ENCODE measurements at places on chromosomes 2 and 18.

- DNase-seq = no peak
These were observed 156.1 kb downstream of the TPGS2 start for GRCh38 chr18:36672437-36673344.

DNA sequence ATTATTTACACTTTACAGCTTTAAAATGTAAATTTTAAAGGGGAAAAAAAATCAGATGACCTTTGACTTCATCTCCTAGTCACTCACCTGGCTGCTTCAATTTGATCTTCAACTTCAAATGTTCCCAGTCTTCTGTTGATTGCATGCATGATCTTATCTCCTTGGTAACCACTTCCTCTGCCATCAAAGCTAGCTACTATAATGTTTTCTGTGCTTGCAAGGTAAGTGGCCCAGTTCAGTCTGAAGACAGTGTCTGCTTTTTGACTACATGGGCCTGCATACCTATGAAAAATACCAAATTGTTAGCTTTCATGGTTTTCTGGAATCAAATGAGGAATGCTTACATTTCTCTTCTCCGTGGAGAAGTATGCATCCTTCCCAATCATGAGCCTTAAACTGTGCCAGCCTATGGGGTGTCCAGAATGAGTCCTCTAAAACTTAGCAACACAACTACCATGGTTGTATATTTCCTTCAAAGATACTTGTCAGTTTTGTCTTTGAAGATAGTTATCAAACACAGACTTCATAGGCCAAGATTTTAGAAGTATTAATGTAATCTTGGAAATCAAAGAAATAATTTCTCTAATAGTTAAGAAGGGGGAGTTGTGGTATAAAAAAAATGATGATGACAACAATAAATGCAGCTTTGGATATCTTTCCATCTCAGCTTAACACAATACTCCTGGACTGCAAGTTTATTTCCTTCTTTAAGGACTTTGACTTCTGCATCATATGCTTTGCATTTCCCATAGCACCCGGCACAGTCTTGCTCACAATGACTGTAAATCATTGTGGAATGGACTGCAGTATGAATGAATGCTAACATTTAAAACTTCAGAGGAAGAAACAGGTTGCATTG lies 62.1 kb downstream of the DPP4 start:
- no peak for DNase-seq

DNA sequence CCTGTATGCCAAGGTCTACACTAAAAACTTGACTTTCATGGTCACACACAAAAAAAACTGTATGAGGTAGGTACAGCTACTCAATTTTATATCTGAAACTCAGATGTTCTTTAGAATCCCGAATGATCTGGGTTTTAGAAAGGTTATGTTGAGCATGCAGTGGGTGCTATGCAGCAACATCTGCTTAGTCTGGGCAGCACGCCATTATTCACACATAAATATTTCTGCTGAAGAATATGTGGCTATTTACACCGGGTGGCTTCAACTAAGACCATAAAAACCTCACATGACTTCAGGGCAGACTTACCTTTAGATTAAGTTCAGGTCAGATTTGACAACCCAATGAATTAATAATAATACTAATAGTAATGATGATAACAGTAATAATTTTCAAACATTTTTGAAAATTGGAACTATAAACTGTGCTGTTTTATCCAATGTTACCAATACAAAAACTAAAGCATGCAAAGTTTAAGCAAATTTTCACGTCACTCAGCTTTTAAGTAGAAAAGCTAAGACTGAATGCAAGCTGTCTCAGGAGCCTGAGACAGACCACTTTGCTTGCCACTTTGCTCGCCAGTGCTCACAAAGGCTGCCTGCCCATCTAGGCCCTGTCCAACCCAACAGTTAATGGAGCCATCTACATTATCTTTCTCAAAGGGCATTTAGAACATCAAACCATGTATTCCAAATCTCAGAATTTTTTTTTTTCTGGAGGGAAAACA lies 292.0 kb downstream of the CNTNAP5 start:
- DNase-seq = no peak

DNA sequence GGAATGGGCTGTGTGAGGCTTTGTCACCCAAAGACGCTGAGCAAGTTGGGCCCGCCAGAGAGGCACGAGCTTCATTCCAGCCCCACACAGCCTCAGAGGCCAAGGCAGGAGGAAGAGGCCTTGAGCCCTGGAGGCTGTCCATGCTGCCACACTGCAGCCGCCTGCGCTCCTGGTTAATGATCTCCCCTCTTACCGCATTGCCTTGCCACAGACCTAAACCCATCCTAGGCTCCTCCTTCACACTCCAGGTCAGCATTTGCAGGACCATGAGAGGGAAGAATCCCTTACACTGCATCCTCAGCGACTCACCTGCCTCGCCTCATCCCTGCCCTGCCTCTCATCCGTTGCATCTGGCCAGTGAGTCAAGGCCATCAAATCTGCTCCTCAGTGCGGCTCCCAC lies 24.6 kb downstream of the KIF3C start:
- no peak for DNase-seq

DNA sequence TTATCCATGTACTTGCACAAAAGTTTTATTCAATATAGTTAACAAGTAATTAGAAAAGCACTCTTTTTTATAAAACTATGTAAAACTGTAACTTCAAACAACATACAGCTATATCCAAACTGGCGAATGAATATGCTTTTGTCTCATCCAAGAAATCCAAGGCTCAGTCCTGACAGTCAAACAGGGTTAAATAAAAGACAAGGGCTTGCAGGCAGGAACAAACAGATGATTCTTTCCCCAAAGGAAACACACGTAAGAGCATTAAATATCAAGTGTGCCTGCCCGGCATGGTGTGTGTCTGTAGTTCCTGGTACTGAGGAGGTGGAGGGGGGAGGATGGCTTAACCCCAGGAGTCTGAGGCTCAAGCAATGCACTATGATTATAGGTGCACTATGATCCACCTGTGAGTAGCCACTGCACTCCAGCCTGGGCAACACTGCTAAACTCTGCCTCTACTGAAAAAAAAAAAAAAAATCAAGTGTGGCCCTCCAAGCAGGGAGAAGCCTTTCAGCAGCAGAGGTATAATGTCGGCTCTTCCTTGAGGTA lies 171.3 kb downstream of the DLGAP1 start:
- DNase-seq = no peak

DNA sequence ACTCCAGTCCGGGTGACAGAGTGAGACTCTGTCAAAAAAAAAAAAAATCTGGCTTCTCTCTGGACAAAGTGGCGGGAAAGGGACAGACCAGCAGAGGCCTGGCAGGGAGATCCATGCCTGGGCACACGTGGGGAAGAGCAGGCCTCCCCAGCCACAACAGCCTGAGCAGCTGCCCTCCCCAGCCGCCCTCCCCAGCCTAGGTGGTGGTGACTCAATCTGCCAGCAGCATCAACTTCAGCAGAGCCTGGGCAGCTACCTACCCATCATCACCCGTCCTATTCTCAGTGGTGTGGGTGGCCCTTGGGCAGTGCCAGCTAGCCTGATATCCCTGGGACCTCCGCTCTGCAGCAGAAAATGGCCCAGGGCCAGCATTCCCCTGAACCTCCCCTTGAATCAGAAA lies 612.4 kb downstream of the FBXO15 start:
- no peak for DNase-seq

- DNase-seq = no peak
These were observed 11.3 kb downstream of the WDR7 start for GRCh38 chr18:56662502-56662901.

- no peak for DNase-seq
These were observed 145.0 kb downstream of the ALK start for GRCh38 chr2:29776406-29776805.

GRCh38 chr2:241280291-241280690 lies 35.2 kb downstream of the HDLBP start:
- DNase-seq = no peak

DNA sequence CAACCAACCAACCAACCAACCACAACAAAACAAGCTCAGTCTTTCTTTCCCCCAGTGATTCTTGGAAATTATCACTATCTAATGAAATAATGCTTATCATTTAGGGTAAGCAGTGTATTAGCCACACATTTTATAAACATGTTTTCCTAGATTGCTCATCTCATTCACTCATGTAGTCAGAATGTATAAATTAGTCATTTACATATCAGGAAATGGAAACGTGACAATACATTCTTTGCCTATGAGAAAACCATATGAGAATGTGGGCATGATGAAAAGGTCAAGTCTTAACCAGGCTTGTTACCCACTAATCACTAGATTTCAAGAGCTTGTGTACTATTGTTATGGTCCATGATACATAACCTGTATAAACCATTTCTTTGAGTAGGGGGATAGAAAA lies 1583.4 kb upstream of the PIK3C3 start:
- no peak for DNase-seq

GRCh38 chr2:24894750-24895149 lies 25.3 kb downstream of the ADCY3 start:
- no peak for DNase-seq

DNA sequence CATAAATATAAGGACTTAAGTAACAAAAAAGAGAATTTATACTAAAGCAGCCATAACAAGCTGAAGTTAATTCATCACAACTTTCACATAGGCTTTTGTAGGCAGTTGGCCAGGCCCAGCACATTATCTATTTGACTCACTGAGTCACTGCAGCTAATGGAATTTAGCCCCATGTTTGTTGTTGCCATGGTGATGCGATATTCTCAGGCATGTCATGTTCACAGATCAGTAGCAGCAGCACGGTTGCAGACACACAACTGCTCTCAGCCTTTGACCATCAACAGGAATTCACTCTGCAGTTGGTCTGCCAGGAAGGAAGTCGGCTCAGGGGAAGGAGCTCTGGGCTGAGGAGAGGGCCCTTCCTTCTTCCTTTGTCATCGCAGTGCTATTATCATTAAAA lies 639.8 kb downstream of the TMEM182 start:
- no peak for DNase-seq

- DNase-seq = peak; percentile 0
These were observed 518.2 kb upstream of the ZEB2 start for GRCh38 chr2:145038041-145038525.

DNA sequence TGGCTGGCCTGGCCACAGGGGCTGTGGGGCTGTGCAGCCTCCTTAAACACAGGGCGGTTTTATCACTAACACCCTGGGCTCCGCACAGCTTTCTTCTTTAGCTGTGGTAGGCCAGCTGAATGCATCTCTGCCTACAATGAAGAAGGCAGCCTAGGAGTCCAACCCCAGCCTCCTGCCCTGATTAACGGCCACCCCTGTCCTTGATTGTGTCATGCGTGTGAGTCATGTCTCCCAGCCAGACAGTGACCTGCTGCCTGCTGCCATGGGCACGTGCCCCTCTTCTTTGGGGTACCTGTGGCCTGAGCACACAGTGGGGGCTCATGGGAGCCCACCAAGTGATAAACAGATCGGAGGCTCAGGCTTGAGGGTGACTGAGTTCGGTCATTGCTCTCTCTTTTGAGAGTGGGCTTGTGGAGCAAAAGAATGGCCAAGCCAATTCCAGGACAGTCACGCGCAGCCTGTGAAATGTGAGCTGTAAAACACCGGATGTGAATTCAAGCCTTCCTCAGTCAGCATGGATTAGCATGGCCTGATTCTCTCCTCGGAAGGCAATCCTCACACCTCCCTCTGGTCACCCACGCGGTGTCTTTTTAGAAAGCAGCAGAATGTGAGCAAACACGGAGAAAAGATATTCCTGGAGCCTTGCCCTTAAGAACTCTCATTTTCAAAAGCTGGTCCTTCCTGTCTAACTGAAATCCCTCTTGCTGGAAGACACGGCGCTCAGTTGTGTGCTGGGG lies 144.1 kb downstream of the CELF4 start:
- no peak for DNase-seq

DNA sequence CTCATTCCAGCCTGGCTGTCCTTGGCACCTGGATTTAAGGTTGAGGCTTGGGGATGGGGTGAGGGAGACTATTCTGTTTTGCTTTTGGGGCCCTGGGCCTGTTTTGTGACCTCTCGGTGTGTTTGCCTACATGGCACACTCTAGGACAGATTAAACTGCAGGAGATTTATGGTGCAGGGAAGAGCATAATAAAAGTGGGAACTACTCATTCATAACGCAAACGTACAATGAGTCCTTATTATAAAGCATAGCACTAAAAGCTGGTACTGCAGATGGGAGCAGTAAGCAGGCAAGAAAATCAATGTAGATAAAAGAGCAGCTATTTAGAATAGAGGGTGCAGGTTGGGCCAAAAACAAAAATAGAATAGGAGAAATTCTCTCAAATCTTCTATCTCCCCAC lies 238.4 kb downstream of the ACTR3 start:
- no peak for DNase-seq

DNA sequence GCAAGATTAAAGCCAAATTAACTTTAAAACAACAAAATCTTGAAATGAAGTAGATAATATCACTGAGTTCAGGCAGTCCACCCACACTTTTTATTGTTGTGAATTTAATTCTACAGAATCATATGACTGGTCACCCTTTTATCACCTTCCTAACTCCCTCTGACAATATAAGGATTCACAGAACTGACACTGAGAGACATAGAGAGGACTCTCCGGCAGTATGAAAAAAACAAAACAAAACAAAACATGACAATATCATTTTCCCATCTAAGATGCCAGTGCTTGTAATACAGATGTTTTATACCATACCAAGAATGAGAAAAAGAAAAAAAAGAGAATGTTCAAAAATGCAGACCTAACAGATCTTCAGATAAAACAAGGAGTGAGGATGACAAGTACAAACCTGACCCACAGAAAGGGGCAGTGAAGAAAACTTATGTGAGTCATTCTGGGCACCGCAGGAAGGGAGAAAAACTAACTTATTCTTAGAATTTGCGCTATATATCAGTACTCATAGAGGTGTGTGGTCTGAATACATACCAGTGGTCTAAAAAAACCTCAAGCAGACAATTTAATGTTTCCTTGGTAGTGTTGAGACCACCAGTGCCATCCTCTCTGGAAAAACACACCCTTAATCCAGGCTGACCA lies 136.6 kb downstream of the ZAP70 start:
- no peak for DNase-seq

DNA sequence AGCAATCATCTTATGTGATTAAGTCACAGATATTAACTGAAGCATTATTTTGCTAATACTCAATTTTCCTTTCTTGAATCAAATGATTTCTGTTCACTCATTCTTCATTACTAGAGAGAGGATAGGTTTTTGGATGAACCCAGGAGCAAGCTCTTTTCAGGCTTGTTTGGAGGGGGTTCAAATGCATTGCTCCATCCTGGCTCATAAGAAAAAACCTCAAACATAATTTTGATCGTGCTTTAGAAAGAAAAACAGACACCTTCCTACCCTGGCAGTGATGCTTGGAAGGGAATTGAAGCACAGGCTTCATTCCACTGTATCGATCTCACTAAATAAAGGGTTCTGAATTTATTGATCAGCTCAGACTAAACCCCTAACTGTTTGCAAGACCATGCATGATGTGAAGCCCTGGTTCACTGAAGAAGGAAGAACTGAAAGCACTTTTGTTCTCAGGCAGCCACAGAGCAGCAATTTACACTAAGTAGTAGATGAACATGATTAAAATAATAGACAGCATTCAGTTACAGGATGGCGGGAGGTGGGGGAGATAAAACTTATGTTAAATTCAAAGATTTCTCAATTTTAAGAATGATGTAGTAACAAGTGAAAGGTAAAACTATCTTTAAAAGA lies 53.4 kb downstream of the CDH2 start:
- no peak for DNase-seq

Data from activated CD4-positive, CD25-positive, alpha-beta regulatory T cell (primary cell).